ENCODE measurements at places on chromosomes 6 and 20.

- DNase-seq: no peak
These were observed 13.4 kb downstream of the PTK7 start for GRCh38 chr6:43089467-43089866.

DNA sequence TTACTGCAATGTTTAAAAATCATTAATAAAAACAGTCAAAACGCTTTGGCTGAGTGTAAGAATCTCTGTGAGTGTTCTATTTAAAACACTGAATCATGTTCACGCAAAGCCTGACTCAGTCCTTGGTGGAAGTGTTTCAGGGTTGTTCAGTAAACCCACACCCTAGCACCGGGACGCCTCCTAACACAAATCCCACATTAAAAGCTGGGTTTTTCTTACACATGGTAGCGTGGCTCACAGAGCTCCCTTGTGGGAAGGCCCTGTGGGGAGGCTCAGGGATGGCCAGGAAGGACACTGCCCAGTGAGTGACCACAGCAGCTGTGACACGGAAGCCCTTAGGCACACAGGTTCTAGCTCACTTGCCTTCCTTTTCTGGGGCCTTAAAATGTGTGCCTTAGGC lies 80.2 kb downstream of the GMPR start:
- peak; percentile 30 for DNase-seq

GRCh38 chr6:11492464-11493290 lies 44.9 kb upstream of the TMEM170B start:
- DNase-seq: no peak

- no peak for DNase-seq
These were observed 600 bp downstream of the XPO5 start for GRCh38 chr6:43575105-43575771.

DNA sequence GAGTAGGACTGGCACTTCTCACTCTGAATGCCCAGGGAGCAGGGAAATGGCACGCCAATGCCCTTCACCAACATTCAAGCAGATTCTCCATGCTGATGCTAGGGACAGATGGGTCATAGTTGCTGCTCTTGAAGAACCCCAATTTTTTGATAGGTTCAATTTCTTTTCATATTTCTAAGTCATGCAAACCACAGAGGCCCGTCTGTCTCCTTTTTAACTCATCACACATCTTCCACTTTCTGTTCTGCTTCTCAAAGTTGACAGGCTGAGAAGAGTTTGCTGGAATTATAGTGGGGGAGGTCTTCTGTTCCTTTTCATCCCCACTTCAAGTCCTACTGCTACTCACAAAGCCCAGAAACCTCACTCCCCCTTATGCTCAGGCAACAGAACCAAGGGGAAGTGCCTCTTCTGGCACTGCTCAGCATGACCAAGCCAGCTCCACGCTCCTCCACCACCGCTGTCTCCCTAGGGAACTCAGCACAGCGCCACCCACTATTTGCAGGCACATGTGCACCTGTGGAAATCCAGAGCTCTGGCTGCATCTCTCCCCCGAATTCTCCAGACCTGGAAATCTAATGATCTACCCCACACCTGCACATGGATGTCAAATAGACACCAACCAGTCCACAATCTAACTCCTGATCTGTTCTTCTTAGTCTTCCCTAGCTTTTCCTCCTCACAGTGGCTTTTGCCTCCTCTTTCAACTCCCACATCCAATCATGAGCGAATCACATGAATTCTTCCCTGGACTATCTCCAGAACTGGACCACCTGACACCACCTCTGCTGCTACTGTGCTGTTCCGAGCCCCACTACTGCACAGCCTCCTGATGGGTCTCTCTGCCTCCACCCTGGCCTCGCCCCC lies 10.7 kb downstream of the ZBTB24 start:
- no peak for DNase-seq

- DNase-seq: no peak
These were observed 4.9 kb downstream of the TUBB start for GRCh38 chr6:30724906-30725667.
